Urinary bladder (tissue), 4 donors: ENCODE measurements at places on chromosomes 7 and 10. TPM values are rescaled to one million over a fixed set of nuclear protein-coding genes. Genes with fewer than 3 reads are reported as not detected.

OPN4 gene
- not detected for total RNA-seq

DNA sequence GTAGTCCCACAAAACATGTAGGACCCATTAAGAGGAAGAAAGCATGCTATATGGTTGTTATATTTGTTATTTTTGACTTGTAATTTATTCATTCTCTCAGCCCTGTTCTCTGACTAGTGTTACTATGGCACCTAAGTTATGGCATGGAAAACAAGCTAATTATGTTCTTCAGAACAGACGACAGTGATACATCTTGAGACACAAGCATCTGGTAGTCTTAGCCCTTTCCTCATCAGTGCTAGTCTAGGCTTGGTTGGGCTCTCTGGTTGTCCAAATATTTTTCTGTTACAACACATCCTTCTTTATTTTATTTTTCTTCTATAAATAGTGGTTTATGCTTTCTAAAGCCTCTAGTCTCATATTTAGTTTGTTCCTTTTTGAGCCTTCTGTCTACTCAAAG is 308.3 kb upstream of the KAT6B start:
- DNase-seq = no peak

CFAP69 gene
- total RNA-seq = 19.1 TPM

MEST gene
- total RNA-seq = 259 TPM

DNA sequence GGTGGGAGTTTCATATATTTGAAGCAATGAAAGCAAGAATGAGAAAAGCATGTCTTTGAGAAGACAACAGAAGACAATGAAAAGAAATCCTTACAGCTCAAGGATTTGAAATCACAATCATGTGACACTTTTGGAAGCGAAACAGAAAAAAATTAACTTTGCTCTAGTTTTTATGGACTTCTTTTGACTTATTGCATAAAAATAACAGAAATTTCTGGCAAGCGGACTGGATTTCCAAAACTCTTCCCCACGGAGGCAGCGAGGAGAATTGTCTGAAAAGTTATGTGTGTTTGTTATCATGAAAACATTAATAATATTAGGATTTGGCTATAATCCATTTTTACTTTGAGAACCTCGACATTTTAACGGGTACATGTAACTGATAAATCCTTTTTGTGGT is 223.3 kb downstream of the LRMDA start:
- DNase-seq = no peak

SFXN2 gene
- total RNA-seq = 11.7 TPM

GRCh38 chr10:29081951-29082685 is 206.8 kb upstream of the LYZL1 start:
- DNase-seq = no peak

GRCh38 chr10:110643653-110644597 is at the start of gene RBM20:
RBM20 (plus strand) TSS chr10:110644336; CDS start chr10:110644455, 119 bp downstream.
- DNase-seq = no peak

CALHM1 gene
- not detected for total RNA-seq

- DNase-seq = no peak
Observed at GRCh38 chr10:78742730-78743615, 325.8 kb upstream of the ZMIZ1 start.

TMEM176B gene
- 59.4 TPM for total RNA-seq

DNA sequence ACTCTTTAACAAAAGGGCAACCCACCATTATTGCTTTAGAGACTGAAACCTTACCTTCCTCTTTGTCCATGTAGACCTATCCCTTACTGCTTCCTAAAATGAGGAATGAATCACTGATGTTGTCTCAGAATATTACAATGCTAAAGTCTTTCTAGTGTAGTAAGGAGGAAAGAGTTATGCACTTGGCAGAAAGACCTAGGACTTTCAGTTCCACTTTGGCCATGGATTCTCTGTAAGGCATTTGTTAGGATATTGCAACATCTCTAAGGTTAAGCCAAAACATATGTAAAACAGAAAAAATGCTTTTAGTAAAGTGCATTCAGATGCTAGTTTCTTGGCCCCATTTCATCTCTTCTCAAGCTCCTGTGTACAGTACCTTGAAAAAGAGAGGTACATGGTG is 230.9 kb downstream of the PARD3 start:
- DNase-seq = peak; percentile 39

- no peak for DNase-seq
Observed at GRCh38 chr10:17006631-17007417, 122.8 kb downstream of the CUBN start.

UCMA gene
- not detected for total RNA-seq

- no peak for DNase-seq
Observed at GRCh38 chr7:105672801-105673200, 91.5 kb upstream of the EFCAB10 start.

DNA sequence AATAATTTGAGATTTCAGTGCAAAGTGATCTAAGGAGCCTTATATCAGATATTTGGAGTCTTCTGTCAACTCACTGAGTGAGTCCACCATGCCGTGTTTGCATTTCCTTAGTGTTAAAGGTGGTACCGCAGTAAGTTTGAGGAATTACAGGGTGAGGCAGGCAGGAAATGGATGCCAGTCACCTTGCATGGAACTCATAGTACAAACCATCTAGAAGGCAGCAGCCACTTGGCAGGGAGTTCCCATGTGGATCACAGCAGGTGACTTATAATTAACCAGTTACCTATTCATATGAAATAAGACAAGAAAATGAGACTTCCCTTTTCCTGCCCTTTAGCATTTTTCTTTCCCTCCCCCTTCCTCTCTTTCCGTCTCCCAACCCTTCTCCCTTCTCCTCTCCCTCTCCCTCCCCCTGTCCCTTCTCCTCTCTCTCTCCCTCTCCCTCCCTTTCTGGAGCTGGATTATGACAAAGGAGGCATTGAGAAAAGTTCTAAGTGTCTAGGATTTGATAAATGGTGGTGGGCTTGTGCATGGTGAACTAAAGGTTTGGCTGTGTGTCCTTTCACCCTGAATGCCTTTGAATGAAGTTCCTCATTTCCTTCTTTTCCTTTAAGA is 94.1 kb downstream of the LRRC4 start:
- DNase-seq = no peak
